CD4-positive, alpha-beta T cell treated with Interleukin-15 for 1 hour (primary cell): ENCODE measurements at places on chromosomes 4 and X.

DNA sequence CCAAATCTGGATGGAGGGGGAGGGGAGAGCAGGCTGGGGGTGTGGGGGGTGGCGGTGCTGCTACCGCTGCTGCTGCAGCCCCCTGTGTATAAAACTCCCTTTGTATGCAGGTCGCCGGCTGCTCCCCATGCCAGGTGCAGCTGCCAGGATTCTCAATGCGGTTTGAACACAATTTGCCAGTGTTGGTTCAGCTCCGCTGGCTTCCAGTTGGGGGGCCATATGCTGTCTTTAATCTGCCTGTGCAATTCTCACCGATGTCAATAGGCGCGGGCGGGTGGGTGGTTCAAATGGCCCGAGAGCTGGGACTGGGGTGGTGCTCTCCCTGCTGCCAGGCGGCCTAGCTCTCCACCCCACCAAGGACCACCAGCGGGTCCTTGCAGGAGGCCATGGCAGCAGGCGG is 257.6 kb downstream of the BCOR start:
- DNase-seq: no peak

DNA sequence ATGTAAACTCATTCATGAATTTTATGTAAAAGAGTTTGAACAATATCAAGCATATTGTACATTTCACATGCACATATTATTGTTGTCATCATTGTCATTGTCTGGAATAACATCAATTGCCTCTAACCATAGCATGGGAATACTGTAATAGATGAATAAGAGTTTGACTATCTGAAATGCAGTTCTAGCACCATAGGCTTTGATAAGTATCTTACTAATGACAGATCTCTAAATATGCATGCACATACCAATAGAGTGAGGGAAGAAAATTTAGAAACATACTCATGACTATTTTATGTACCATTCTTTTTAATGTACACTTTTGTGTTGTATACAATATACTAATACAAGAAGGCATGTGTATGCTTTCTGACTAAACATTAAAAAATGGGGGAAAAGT is 161.6 kb upstream of the SPRY1 start:
- DNase-seq: no peak

DNA sequence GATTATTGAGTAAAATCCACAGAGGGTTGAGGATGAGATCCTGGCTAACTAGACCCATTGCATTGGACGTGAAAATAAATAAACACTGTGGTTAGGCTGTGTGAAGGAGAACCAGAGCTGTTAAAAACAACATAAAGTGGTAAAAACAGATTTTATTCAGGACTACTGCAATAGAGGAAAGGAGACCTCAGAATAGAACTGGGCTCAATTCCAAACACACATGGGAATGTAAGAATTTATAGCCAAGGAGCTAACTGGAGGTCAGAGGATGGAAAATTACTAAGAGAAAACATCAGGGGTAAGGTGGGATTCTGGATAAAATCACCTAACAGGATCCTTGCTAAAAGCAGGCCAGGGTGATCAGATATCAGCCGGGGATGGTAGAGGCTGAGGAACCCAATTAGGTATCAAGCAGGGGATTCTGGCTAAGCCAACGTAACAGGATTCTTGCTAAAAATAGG is 112.4 kb downstream of the RNF150 start:
- DNase-seq: no peak

GRCh38 chr4:1342003-1342402 is 5.0 kb upstream of the UVSSA start:
- DNase-seq: no peak

DNA sequence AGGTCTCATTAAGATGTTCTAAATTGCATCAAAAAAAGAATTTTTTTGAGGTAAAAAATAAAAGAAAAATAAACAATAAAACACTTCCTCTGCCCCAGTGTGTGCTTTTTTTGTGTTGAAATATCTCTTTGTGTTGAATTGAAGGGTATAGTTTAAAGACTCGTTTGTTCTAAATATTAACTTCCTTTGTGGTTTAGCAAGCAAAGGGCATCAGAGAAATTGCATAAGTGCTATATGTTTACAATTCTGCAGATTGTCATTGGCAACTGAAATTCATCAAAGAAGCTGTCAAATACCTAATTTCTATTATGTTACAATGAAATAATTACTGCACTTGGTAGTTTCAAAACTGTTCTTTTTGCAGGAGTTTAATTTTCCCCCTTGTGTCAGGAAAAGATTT is 260.5 kb downstream of the DKK2 start:
- no peak for DNase-seq

- DNase-seq: no peak
Observed at GRCh38 chr4:108796173-108796572, 33.3 kb upstream of the ETNPPL start.

GRCh38 chrX:7110821-7111276 is 36.7 kb upstream of the STS start:
- no peak for DNase-seq

- DNase-seq: no peak
Observed at GRCh38 chr4:92615049-92615448, 311.3 kb downstream of the GRID2 start.

- no peak for DNase-seq
Observed at GRCh38 chr4:87078987-87079486, 141.4 kb downstream of the KLHL8 start.

DNA sequence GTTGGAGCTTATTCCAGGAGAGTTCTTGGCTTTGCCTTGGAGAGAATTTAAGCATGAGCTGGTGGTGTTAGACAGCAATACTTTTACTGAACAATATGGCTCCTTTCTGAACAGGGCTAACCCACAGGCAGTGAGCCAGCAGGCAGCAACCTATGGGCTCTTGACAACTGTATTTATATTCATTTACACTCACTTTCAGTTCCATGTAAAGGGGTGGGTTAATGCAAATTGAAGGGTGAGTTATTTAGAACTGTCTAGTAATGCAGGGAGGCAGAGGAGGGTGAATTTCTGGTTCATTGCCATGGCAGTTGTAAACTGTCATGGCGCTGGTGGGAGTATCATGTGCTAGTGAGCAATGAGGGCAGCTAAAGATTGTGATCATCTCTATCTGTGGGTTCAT is 15.7 kb downstream of the FOXR2 start:
- DNase-seq: no peak

DNA sequence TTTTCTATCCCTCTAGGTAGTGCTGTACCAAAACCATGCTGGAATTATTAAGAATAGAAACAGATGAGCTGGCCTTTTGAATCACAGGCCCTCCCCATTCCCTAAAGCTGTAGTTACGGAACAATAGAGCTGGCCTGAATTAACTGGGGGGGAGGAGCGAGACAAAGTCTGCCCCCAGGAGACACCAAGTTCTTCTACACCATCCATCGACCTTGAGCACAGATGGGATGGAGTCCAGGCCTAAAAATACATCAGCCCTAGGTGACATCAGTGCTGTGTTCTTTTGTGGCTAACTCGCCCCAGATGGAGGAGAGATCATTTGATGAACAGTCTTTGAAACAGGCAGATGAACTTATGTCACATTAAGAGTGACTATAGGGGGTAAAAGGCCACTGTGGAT is 49.6 kb downstream of the LHFPL1 start:
- DNase-seq: no peak

DNA sequence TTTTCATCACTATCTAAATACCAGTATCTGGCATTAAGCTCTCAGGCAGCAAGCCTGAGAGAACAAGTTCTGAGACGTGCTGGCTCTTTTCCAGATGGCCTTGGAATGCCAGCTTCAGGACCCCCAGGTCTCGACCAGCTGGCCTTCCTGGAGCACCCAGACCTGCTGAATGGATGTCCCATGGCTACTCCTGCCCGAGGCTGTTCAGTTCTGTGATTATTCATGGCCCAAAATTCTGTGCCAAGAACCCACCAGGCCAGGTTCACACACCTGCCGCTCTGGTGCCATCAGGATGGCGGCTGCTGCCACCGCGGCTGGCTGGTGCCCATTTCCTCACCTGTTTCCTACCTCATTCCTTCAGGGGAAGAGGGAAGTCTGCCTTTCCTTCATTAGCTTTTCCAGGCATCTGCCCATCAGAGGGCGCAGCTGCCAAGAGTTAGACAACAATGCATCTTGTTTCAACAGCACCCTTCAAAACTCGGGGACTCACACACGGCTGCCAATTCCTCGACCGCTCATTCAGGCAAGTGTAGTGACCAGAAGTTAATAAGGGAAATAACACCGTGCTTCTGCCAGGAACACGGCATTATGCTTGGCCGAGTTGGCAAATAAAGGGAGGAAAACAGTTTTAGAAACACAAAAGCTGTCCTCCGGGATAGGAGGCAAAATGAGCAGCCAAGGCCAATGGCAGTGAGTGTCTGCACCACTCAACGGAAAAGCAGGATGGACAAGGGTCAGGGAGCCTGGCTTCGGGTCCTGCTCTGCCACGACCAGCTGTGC is 173.8 kb downstream of the NSUN7 start:
- no peak for DNase-seq

DNA sequence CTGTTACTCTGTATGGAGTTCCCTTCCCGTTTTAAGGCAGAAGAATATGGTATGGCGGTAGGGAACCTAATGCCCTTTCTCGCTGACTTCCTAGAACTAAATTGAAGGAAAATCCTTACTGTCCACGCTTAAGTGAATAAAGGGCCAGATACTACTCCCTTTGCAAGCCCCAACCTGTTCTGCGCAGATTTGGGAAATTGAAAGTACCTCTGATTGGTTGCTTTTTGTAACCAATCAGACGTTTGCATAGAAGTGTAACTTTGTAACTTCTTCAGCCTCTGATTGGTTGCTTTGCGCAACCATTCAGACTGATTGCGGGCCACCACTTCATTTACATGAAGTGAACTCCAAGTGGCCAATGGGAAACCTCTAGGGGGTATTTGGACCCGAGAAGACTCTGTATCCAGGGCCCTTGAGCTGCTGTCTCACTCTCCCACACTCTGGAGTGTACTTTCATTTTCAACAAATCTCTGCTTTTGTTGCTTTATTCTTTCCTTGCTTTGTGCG is 1.2 kb upstream of the TMEM33 start:
- DNase-seq: peak; percentile 52

DNA sequence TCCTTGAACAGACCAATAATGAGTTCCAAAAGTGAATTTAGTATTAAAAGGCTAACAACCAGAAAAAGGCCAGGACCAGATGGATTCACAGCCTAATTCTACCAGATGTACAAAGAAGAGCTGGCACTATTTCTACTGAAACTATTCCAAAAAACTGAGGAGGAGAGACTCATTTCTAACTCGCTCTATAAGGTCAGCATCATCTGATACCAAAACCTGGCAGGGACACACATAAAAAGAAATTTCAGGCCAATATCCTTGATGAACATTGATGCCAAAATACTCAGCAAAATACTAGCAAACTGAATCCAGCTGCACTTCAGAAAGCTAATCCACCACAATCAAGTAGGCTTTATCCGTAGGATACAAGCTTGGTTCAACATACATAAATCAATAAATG is 35.8 kb upstream of the USP46 start:
- no peak for DNase-seq

- no peak for DNase-seq
Observed at GRCh38 chr4:81566161-81566591, 94.5 kb upstream of the RASGEF1B start.

DNA sequence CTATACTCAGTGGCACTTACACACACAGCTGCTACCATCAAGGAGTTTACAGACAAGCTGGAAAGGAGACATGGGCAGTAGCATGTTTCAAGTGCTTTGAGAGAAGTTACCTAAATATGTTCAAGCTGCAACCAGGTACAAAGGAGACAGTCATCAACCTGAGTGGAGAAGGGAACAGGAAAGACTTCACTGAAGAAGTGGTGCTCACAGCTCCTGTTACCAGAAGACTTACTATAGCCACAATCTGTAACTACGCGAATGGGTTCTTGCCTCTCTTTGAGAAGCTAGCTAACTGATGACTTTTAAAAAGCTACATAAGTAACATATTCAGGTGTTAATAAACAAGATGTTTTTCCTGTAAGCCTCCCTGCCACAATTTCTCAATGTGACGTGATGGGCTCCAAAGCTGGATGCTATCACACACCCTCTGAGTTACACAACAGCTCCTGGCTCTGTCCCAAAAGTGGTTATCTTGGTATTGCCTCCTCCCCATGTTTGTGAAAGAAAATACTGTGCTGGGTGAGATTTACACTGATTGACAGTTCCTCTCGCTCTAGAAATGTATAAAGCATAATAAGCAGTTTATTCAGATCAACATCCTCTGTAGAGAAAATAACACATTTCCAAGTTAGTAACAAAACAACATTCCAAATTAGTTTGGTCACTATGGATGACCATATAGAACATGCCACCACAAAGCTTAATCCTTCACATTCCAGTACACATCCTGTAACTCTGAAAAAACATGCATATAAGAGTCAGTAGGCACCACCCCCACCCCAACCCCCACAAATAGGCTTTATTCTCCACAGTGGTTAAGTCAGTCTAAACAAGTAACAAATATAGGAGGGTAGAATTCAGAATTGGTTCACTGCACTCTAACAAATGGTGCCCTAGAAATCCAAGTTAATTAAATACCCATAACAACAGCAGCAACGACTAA is 81.8 kb downstream of the FRYL start:
- no peak for DNase-seq

DNA sequence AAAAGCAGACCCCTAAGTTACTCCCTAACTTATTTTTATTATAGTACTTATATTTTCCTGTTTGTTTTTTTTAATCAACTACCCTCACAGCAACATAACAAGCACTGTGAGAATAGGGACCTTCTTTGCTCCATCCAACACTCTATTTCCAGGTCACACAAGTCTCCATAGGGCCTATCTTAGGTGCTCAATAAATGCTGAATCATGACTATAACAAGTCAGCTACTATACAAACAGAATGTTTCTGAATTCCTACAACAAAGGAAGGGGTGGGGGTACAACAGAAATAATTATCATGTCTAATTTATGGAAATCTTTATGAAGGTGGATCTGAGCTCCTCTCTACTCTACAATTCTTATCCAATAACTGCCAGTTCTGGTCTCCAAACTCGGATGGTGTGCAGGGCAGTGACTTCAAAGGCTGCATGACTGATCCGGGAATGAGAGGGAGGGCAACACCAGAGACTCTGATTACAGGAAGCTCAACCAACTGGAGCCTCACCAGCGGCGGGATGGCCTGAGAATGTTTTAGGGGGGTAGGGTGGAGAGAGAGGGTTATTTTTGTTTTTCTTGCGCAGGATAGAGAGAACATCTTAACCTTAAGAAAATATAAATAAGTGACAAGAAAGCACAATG is 71.1 kb downstream of the HADH start:
- DNase-seq: no peak

GRCh38 chr4:187304133-187304532 is 580.5 kb upstream of the FAT1 start:
- no peak for DNase-seq

GRCh38 chr4:168566726-168567125 is 69.9 kb downstream of the PALLD start:
- no peak for DNase-seq

- DNase-seq: no peak
Observed at GRCh38 chr4:181684310-181684709, 558.9 kb upstream of the TENM3 start.

DNA sequence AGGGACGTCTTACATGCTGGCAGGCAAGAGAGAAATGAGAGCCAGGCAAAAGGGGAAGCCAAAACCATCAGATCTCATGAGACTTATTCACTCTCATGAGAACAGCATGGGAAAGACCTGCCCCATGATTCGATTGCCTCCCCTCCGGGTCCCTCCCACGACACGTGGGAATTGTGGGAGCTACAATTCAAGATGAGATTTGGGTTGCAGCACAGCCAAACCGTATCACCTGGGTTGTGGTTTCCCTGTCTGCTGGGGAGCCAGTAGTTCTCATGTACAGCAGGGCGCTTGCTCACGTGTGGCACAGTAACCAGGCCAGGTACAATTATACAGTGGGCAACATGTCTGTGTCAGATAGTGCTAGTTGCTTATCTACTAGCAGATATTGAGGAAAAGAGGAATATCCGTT is 11.1 kb upstream of the RS1 start:
- DNase-seq: no peak

- DNase-seq: no peak
Observed at GRCh38 chr4:166165829-166166420, 292.9 kb downstream of the TLL1 start.
